ENCODE measurements at places on chromosomes 4 and X. TPM values are rescaled to one million over a fixed set of nuclear protein-coding genes. Genes with fewer than 3 reads are reported as not detected.
A peak's percentile ranks its signal among the peaks of the same experiment; 100 is the strongest.

The FGD1 gene
- total RNA-seq = 21.4 TPM

DNA sequence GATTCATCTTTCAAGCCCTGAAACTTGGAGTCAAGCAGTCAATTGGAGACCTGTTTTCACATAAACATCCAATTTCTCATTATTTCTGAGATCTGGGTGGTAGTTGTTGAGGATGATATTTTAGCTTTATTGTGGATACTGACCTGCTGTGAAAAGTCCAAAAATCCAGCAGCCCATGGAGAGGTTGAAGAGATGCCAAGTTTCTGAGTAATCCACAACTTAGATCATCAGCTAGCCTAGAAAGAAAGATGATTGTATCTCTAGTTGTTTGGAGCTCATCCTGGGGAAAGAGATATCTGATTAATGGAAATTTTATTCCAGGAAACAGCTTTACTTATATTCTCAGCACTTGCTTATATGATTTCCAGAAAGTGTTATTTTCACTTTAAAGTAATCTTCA lies 48.6 kb upstream of the DCX start:
- no peak overlapping the region for H3K4me3 ChIP-seq
- DNase-seq = no peak
- H3K27me3 ChIP-seq = peaks cover 1% of the 10 kb centered on the region
- H3K27ac ChIP-seq = no peak overlapping the region

- H3K36me3 ChIP-seq = peaks cover 63% of the 10 kb centered on the region
- peaks cover 26% of the 10 kb centered on the region for H3K4me1 ChIP-seq
- DNase-seq = no peak
- no peak overlapping the region for H3K4me3 ChIP-seq
- peak overlapping the region; percentile 74 for H3K27ac ChIP-seq
- no peaks in the 10 kb centered on the region for H3K27me3 ChIP-seq
These were observed 110.0 kb downstream of the CBR4 start for GRCh38 chr4:168900080-168900479.

- no peak overlapping the region for H3K27ac ChIP-seq
- H3K27me3 ChIP-seq = no peaks in the 10 kb centered on the region
- no peaks in the 10 kb centered on the region for H3K36me3 ChIP-seq
- H3K4me3 ChIP-seq = no peak overlapping the region
- peaks cover 19% of the 10 kb centered on the region for H3K4me1 ChIP-seq
These were observed 480.5 kb upstream of the FSTL5 start for GRCh38 chr4:162644346-162644745.

DNA sequence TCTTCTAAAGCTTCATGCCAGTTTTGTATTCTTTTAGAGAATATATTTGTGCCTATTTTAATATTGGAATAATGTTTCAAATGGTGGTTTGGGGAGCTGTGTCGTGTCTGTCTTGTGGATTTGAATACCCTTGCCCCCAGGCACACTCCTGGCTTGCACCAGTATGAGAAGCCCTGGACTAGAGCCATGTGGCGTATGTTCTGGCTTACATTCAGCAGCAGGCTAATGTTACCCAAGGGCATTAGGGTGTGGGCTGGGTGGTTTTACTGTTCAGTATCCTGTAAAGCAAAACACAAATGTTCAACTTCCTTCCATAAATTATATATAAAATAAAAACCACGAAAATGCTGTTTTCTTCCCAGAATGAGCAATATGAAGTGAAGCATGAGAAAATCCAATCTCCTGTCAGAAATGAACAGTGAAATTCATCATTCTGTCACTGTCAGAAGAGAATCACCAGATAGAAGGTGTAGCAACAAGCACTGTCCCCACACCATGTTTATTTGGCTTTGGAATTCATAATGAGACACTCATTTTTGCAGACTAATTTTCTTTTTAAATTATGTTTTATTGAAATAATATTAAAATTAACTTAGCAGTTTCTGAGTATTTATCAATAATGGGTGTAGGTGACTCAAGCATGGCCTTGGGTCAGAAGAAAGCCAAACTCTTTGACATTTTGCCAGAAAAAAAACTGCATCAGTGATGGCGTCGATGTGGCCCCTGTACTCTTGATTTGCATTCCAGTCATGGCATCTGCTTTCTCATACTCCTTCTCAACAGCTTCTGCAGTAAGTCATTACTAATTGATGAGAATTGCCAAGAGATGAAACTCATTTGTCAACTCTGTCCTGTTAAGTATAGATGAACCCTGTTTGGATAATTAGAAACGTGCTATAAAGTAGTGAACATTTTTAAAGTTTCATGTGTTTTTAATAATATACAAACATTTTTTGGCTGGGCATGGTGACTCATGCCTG lies 43.8 kb downstream of the WWC2 start:
- no peaks in the 10 kb centered on the region for H3K27me3 ChIP-seq
- H3K4me1 ChIP-seq = peaks cover 65% of the 10 kb centered on the region
- no peaks in the 10 kb centered on the region for H3K36me3 ChIP-seq
- H3K27ac ChIP-seq = peak overlapping the region; percentile 91

DNA sequence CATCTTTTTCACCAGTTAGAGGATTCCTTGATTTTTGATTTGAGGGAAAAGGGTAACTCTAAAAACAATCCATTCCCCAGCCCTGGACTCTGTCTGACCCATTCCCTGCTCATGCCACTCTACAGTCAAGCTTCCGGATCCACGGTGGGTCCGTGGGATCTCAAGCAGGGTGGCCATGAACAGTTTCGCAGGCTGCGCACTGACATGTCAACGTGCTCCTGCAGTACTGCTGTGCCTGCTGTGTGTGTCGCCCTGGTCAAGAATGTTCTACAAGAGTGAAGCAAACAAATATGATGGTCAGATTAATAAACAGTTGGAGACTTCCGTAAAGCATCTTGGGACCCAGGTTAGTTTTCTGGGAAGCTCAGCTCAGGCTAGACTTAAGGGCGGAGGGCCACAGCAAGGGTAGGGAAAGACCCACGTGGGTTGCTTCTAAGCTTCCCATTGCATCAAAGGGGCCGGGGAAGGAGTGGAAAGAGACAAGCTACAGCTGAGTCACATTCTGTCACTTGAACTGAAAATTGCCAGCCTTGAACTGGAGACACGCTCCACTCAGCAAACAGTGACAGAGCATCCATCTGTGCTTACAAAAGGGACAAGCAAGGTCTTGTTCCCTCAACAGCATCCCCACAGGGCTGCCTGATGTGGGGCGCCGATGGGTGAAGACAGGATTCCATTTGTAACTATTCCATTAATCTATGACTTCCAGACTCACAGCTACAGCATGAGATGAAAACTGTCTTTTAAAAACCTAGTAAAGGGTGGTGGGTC lies 81.8 kb downstream of the MTMR1 start:
- DNase-seq = no peak
- no peaks in the 10 kb centered on the region for H3K27me3 ChIP-seq
- no peaks in the 10 kb centered on the region for H3K4me1 ChIP-seq
- no peak overlapping the region for H3K4me3 ChIP-seq
- H3K27ac ChIP-seq = no peak overlapping the region

The TBC1D1 gene
- total RNA-seq = 92.7 TPM

The DHX15 gene
- total RNA-seq = 77.4 TPM

The NKX3-2 gene
- 4.9 TPM for total RNA-seq

The CTSO gene
- total RNA-seq = 13.9 TPM

GRCh38 chrX:25721564-25721963 lies 416.6 kb upstream of the MAGEB18 start:
- no peak for DNase-seq
- H3K4me3 ChIP-seq = no peak overlapping the region
- H3K27me3 ChIP-seq = peaks cover 5% of the 10 kb centered on the region
- H3K4me1 ChIP-seq = no peaks in the 10 kb centered on the region
- no peaks in the 10 kb centered on the region for H3K36me3 ChIP-seq
